ENCODE measurements at places on chromosomes 5 and 9. TPM values are rescaled to one million over a fixed set of nuclear protein-coding genes. Genes with fewer than 3 reads are reported as not detected.
A peak's percentile ranks its signal among the peaks of the same experiment; 100 is the strongest.

- no peak for DNase-seq
Observed at GRCh38 chr9:97859346-97859745, 6.3 kb downstream of the FOXE1 start.

GRCh38 chr5:154646745-154647113 lies 108.4 kb upstream of the LARP1 start:
- DNase-seq, result no peak

GRCh38 chr5:175797521-175798038 lies 73.8 kb upstream of the CPLX2 start:
- DNase-seq, result no peak

DNA sequence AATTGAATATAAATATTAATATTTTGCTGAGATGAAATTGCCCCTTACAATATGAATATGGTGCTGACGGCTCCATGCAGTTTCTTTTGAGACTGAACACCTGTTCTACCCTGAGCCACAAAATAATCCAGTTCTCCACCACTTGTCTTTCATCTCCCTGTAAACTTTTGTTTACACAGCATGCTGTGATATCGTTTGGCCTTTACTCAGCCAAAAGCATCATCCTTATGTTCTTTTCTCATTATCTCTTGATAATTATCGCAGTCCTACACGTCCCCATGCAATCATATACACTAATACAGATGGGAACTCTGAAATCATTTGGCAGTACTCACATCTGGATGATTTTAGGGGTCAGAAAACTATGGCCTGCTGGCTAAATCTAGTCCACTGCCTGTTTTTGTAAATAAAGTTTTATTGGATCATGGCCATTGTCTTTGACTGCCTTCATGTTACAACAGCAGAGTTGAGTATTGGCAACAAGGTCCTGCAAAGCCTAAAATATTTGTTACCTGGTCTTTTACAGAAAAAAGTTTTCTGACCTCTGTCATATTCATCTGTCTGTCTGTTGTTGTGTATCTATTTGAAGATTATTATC lies 53.3 kb downstream of the AOPEP start:
- DNase-seq, result no peak

DDX4 gene
- 0.61 TPM for total RNA-seq

DNA sequence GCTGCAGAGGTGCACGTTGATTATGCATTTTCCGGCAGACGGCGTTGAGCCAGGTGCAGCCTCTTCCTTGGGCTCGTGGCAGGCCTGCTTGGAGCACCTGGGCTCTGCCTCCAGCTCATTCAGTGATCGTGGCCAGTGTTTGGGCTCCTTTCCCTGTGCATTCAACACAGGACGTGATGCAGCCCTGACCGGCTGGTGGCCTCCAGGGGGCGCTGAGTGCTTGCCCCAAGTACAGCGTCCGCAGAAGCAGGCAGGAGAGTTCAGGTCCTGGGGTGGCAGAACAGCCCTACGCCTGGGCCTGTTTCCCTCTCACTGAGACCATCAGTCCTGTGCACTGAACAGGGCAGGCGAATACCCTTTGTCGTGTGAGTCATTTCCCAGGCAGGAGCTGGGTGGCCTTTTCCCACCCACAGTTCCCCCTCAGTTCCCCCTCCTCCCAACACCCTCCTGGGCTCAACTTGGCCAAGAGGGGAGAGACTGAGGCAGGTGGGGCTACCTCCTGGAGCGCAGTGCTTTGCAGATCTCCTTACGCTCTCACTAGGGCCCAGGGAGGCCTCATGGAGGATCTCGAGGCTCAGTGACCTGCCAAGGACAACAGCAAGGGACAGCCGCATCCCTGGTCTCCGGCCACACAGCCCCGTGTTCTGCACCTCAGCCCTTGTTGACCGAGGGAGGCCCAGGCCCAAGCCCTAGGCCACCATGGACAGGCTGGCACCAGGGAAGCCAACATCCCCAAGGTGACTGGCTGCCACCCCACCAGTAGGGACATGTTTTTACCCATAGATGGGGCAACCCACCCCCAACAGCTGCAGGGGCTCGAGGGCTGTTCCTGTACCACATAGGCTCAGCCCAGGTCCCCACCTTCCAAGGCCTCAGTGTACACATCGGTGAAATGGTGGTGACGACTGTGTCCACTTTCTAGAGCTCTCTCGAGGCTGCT lies 52.9 kb downstream of the LRSAM1 start:
- DNase-seq, result peak; percentile 88

ANKDD1B gene
- 0.32 TPM for total RNA-seq

DNA sequence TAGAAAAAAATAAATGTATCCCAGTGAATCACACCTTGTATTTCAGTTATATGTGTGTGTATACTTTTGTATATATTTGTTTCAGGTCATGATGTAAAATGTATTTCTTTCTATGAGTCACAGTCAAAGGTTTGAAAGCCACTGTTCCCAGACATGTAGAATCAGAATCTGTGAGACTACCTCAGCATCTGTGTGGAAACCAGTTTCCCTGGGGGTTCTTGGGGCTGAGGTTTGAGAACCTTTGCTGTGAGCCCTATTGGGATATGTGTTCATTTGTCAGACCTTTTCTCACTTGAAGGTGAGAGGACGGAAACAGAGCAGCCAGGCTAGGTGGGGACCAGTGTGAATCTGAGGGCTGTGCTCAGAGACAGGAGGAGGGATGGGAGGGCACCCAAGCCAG lies 78.7 kb upstream of the SAP30L start:
- no peak for DNase-seq

GRCh38 chr5:156582193-156582598 lies 255.2 kb downstream of the SGCD start:
- no peak for DNase-seq

- DNase-seq, result no peak
Observed at GRCh38 chr5:93819668-93820067, 78.3 kb upstream of the POU5F2 start.

GRCh38 chr9:98775831-98776441 lies 20.4 kb downstream of the ANKS6 start:
- DNase-seq, result peak; percentile 64

DNA sequence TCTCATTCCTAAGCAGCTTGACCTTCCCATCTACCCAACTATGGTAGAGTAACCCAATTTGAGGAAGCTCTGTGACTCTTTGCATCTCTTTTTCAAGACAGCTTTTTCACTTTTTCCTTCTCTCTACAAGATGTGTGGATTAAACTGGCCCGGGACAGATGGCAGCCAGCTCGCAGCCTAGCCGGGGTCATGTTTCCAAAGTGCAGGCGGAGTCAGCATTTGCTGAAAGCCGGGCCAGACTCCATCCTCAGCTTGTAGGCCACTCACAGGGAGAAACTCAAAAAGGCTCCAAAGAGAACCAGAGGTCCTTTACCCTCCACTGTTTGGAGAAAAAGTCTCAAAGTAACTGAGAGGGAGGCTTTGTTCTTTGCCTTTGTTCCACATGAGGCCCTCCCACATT lies 286.8 kb upstream of the PANK3 start:
- no peak for DNase-seq

IL5 gene
- not detected for total RNA-seq

DNA sequence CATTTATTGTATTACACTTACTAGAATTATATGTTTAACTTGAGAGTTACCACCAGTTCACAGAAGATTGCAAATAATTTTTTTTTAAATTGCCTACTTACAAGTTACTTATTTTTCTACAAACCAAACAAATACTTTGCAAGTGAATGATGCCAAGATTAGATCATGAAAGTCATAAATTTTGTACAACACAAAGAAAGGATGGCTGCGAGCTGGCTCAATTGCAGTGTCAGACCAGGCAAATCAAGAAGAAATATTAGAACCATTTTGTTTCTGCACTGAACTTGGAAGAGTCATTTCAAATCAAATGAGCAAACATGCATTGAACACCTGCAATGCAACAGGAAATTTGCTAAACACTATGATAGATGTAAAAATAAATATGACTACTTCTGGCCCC lies 97.3 kb downstream of the PLCXD3 start:
- DNase-seq, result no peak

PDE8B gene
- total RNA-seq, result not detected

GRCh38 chr5:21087766-21088165 lies 1099.8 kb upstream of the CDH18 start:
- no peak for DNase-seq

DNA sequence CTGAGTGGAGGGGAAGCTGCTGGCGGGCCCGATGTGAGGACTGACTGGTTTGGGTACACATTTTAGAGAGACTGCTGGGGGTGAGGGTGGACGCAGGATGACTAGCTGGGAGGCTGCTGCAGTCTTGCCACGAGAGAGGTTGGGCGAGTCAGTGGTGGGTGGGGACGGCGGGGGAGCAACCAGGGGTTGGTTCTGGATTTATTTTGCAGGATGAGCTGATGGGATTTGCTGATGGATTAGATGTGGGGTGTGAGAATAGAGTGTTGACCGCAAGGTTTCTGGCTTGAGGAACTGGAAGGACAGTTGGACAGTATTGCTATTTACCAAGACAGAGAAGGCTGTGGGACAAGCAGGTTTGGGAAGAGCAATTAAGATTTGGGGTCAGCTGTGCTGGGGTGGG lies 5.8 kb upstream of the NDST1 start:
- no peak for DNase-seq

SPZ1 gene
- total RNA-seq, result not detected

DNA sequence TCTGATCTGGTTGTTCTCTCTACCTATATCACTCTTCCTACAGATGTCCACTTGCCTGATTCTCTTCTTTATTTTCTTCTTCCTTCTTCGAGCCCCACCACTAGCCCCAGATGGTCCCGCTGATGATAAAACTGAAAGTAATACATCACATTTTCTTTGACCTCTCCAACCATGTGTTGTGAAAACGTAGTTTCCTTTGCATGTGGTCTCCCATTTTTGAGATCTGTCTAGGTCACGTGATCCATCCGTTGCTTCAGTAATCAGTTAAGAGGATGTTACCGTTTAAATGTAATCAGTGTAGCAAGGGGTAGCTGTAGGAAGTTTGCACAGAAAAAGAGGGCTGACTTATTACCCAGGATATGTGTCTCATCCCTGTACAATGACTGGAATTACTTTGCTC lies 426.3 kb upstream of the TLE4 start:
- no peak for DNase-seq

CMYA5 gene
- total RNA-seq, result 0.18 TPM

GRCh38 chr5:37847978-37848425 lies 8.2 kb upstream of the GDNF start:
- no peak for DNase-seq

DNA sequence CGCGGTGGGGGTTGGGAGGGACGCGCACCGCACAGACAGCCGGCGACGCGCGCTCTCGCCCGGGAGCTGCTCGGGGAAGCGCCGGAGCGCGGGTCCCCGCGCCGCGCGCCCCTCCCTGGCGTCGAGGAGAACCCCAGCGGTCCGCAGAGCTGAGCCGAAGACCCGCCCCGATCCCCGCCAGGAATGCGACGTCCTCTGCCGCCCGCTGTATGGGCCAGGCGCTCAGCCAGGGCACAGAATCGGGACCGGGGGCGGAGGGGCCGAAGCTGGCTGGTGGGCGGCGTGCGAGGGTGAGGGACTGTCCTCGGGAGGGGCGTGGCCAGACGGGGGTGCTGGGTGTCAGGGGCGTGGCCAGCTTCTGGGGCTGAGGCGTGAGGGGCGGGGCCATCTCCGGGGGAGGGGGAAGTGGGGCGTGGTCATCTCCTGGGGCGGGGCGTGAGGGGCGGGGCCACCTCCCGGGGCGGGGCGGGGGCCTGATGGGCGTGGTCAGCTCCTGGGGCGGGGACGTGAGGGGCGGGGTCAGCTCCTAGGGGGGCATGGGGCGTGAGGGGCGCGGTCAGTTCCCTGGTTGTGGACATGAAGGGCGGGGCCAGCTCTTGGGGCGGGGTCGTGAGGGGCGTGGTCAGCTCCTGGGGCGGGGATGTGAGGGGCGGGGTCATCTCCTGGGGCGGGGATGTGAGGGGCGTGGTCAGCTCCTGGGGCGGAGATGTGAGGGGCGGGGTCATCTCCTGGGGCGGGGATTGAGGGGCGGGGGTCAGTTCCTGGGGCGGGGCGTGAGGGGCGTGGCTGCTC lies 965 bp downstream of the PTGDS start:
- DNase-seq, result peak; percentile 75

- DNase-seq, result no peak
Observed at GRCh38 chr5:87400305-87400899, 12.3 kb downstream of the CCNH start.

- no peak for DNase-seq
Observed at GRCh38 chr9:95813923-95814322, 61.6 kb upstream of the ERCC6L2 start.

- DNase-seq, result no peak
Observed at GRCh38 chr9:130193531-130194377, 21.6 kb downstream of the NCS1 start.

C9orf50 gene
- total RNA-seq, result not detected

PCDHA1 gene
- not detected for total RNA-seq

GRCh38 chr5:36414869-36415282 lies 113.2 kb upstream of the RANBP3L start:
- DNase-seq, result no peak

- no peak for DNase-seq
Observed at GRCh38 chr5:96768708-96769251, 39.0 kb downstream of the ERAP1 start.

ASPN gene
- not detected for total RNA-seq

DNA sequence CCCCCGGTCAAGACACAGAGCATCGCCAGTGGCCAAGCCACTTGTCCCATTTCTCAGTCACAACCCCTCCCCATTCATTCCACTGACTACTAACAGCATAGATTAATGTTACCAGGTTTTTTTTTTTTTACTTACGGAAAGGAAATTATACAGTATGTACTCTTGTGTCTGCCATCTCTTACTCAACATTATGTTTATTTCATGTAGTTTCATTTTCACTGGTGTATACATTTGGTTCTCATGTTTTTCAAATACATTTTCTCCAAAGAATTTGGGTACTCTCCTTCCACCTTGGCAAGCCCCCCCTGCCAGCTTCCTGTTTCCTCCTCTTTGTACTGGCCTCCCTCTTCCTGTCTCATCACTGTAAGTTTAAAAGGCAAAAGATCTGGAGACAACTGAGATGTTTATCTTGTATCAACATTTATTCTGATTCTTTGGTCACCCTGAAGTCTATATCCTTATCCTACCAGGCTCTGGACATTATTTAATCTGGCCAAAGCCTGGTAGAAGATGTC lies 207.3 kb downstream of the SAXO1 start:
- DNase-seq, result no peak

GRCh38 chr9:470552-471194 lies 256.0 kb downstream of the DOCK8 start:
- DNase-seq, result no peak

GNPDA1 gene
- total RNA-seq, result 34.9 TPM

DNA sequence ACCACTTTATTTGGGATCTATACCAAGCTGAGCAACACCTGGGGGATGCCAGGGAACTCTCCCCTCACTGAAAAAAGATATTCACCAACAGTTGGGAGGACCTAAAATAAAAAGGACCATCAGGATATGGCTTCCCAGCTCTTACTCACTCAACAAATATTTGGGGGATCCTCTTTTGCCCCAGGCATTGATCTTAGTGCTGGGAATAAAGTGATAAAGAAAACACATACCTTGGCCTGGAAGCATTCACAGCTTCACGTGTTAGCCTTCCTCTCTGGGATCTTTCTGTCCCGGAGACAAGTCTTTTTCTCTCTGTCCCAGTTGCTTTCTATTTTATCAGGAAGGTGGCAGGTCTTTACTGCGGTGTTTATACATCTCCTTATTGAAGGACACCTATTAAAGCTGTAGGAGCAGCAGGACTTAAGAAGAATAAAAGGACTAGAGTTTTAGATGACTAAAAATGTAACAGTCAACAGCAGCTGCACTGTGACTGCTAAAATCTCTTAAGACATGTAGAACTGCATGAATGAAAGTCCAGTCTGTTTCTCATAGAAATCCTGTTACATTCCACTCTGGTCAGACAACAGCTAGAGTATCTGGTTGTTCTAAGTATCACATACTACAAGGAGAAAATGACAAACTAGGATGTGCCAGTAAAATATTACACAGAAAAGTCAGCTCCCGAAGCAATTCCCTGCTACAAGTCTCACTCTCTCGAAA lies 90.0 kb upstream of the ITGA2 start:
- DNase-seq, result no peak

Measured in activated CD8-positive, alpha-beta T cell treated with anti-CD3 and anti-CD28 coated beads, Interleukin-2, amount 10 ng/mL, durations not matched to agents 7 days and 5 days (primary cell).